ENCODE measurements at places on chromosomes 7 and 10. TPM values are rescaled to one million over a fixed set of nuclear protein-coding genes. Genes with fewer than 3 reads are reported as not detected.

GRCh38 chr10:81136261-81136660 lies 598.6 kb downstream of the SH2D4B start:
- DNase-seq = no peak

- DNase-seq = no peak
Measured at GRCh38 chr7:6579446-6579845, 2.2 kb downstream of the ZDHHC4 start.

PRTFDC1 gene
- not detected for total RNA-seq

COBL gene
- 25.0 TPM for total RNA-seq

DNA sequence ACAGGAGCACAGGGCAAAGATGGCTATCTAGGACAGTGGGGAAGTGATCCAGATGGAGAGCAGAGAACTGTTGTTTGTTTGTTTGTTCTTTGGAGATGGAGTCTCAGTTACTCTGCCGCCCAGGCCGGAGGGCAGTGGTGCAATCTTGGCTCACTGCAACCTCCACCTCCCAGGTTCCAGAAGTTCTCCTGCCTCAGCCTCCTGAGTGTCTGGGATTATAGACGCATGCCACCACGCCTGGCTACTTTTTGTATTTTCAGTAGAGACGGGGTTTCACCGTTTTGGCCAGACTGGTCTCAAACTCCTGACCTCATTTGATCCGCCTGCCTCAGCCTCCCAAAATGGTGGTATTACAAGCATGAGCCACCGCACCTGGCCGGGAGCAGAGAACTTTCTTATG lies 20.9 kb downstream of the METTL2B start:
- DNase-seq = no peak

GRCh38 chr7:4602905-4603842 lies 78.9 kb upstream of the FOXK1 start:
- no peak for DNase-seq

DNA sequence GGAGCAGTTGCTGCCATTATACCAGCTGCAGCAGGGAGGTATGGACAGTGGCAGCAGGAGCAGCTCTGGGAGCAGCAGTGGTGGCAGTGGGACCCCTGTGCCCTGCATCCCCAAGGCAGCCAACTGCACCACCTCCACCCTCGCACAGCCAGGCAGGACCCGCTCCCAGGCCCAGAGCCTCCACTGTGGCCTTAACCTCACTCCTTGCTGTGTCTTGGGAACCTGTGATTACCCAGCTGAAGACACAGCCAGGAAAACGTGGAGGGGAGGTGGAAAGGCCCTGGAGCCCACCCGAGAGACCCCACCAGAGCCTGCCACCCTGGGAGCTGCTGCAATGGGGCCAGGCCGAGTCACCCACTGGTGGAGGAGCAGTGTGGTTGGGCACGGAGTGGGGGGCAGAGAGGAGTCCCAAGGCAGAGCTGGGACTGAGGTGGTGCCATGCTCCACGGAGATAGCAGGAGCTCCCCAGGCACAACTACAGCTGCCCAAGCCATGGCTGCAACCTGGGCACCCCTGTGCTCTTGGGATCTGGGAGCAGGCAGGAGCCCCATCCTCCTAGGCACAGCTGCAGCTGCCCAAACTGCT lies 20.4 kb downstream of the LRRC72 start:
- no peak for DNase-seq

HMX3 gene
- not detected for total RNA-seq

DNA sequence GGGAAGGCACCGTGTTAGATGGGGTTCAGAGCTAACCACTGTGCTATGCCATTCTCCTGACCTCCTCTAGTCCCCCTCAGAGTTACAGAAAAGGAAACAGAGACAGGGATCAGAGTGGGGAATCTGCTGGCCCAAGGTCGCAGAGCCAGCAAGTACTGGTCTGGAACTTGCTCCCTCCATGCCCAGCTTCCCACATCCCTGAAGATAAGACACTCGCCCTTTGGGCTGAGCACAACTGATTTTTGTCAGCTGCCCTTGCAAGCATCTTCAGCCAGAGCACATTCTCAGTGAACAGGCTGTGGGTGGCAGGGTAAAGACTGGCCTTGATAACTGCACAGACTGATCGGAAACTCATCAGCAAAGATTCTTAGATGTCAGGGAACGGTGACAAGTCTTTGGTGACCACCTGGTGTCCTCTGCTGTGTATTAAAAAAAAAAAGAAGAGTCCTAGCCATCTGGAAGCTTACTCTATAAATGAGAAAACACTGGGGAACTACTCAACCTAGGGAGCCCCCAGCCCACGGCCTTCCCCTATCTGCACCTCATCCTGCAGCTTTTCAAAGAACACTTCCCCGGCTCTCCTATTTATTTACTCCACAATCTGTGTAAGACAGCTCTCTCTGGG lies 1.3 kb upstream of the SORBS1 start:
- DNase-seq = no peak

DNA sequence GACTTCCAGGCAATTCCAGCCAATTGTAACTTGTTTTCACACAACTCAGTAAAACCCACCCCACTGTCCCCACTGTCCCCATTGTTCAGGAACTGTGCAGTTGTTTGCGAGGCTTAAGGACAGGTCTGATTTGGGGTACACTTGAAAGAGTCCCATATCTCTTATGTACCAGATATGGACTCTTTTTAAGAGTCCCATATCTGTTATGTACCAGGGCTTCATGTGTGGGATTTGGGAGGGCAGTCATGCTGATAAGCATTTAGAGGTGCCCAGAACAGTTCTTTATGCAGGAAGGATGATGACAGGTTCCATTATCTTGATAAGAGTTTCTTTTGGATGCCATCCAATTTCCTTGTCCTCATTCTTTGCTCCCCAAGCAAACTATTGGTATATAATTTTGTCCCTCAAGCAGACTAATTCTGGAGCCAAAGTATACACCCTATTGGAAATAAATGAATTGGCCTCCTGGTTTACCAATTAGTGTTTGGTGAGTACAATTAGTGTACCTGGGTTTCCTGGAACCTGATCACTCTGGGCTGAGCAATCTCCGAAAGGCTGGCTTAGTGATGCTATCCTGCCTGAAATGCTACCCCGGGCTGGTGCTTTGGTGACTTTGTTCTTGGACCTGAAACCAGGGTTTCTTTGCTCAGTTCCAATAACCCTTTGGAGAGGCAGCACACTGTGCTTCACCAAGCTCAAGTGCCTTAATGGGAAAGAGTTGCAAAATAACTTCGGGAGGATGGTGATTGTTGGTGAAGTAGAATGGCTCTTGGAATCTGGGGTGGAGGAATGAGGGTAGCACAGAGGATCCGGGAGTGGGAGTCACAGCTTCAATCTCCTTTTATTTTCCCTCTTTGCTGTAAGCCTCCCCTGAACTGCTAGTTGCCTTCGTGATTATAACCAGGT lies 6.2 kb upstream of the DMBT1 start:
- no peak for DNase-seq

PKD2L1 gene
- total RNA-seq = 0.22 TPM

WNT8B gene
- total RNA-seq = not detected

DNA sequence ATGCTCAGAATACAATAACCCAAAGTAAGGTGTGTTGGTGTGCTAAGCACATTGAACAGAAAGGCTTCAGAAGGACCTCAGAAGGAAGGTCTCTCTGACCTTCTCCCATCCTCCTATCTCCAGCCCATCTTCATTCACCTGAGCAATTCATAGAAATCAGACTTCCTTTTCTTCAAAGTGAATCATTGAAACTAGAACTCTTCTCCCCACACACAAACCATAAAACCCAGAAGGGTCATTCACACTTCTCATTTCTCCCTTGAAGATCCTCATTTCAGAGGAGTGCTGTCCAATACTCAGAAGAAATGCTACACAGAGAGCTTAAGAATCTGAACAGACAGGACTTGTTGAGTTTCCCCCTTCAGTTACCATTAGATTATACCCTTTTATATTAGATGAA lies 89.5 kb downstream of the VWDE start:
- no peak for DNase-seq

GRCh38 chr10:30466445-30466844 lies 32.5 kb downstream of the MAP3K8 start:
- DNase-seq = no peak

GRCh38 chr10:30701451-30702173 lies 72.1 kb upstream of the LYZL2 start:
- no peak for DNase-seq

GRCh38 chr7:75652788-75653187 lies 86.0 kb downstream of the HIP1 start:
- DNase-seq = no peak

OR6B1 gene
- not detected for total RNA-seq

Data from right lobe of liver (tissue), 6 donors.